ENCODE measurements at places on chromosomes 13 and 19.

GRCh38 chr19:12646551-12646950, 20.0 kb downstream of the MAN2B1 start:
- DNase-seq = no peak

GRCh38 chr13:44439452-44440024, 65.9 kb downstream of the SERP2 start:
- no peak for DNase-seq

DNA sequence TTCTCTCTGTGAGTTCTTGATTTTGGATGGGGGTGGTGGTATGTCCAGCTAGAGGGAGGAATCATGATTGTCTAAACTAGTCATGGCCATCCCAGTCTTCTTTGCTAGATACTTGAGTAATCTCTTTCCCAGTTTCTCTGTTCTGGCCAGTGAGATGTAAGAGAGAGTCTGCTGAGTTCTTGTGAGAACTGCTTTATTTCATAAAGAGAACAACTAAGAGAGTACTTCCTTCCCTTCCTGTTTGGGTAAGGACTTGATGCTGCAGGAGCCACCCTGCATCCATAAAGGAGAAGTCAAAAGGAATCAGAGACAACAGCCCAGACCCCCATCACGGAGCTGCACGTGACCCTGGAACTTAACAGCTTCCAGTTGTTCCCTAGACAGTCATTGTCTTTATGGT, 3.0 kb upstream of the RASL11A start:
- DNase-seq = no peak

GRCh38 chr13:99968521-99969452, 2.8 kb downstream of the ZIC5 start:
- DNase-seq = no peak

GRCh38 chr19:44846455-44847143, 502 bp downstream of the NECTIN2 start:
- DNase-seq = no peak

DNA sequence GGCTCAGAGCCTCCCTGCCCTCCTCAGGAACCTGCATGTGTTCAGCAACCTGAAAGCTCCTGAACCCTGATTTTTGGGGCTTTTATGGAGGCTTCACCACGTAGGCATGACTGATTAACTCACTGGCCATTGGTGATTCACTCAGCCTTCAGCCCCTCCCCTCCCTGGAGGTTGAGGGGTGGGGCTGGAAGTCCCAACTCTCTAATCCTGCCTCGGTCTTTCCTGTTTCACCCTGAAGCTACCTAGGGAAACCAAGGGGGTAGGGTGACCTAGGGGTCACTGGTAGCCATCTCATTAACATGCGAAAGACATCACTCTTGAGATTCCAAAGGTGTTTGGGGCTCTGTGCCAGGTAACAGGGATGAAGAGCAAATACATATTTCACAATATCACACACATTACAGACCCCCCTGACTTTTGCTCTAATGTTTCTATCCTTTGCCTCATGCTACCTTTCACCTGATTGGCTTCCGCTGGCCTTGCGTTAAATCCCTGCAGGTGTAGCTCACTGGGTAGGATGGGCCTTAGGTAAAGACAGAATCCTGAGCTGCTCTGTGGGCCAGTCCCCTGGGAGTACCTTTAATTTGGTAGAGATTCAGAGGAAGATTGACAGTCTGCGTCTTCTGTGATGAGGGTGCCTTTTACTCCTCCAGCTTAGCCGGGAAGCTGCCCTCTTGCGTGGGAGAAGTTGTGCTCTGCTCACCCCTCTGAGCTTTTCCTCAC, 260.6 kb downstream of the ATP8A2 start:
- no peak for DNase-seq

- DNase-seq = no peak
These were observed 5.7 kb downstream of the SHISA7 start for GRCh38 chr19:55437410-55437809.

DNA sequence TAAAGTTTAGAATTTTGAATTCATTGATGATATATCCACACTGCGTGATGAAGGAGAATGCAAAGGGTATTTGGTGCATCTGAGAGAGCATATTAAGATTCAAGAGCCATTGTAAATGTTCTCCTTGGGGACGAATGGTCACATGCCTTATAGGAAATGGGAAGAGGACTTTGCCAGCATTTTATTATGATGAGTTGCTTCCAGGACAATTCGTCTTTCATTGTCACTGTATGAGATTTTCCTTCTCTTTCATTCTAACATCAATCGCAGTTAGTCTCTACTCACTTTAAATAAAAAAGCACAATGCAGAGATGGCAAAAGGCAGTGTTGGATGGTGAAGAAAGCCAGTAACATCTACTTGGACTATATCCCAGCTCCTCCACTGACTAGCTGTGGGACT, 21.4 kb downstream of the WDFY2 start:
- no peak for DNase-seq

DNA sequence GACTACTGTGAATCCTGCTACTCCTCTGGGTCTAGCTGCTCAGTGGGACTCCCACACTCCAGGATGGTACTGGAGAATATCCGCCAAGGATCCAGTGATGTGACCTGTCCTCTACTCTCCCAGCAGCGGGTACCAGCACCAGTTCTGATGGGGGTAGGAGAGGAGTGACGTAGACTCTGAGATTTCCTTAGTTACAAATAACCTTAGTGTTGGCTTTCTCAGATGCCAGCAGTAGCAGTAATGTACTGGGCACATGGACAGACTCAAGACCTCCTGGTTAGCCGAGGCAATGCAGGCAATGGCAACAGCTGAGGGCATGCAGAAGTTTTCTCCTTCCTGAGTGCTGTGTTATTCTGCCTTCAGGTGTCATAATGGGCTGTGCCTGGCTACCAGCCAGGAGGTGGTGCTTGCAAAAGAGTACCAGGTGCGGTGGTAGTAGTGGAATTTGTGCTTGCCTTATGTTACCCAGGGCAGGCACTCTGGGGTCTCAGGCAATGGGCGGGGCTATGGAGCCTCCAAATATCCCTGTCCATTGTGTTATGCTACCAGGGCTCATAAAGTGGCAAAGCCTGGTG, 105.3 kb upstream of the KLF5 start:
- DNase-seq = no peak

DNA sequence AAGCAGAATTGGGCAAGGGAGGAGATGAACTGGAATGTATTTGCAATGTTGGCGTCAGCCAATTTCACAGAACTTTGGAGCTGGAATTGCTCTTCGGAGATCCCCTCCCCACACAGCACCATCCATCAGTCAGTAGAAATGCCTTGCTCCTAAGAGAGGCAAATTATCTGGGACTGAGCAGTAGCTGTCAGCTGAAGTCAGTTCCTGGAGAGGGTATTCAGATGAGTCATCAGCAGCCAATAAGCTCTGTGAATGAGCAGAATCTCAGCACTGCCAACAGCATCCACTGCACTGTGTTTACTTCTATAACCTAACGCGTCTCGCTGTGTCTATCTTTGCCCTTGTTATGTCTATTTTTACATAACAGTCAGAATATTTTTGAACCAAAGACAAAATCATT, 213.7 kb downstream of the SLITRK5 start:
- DNase-seq = no peak

DNA sequence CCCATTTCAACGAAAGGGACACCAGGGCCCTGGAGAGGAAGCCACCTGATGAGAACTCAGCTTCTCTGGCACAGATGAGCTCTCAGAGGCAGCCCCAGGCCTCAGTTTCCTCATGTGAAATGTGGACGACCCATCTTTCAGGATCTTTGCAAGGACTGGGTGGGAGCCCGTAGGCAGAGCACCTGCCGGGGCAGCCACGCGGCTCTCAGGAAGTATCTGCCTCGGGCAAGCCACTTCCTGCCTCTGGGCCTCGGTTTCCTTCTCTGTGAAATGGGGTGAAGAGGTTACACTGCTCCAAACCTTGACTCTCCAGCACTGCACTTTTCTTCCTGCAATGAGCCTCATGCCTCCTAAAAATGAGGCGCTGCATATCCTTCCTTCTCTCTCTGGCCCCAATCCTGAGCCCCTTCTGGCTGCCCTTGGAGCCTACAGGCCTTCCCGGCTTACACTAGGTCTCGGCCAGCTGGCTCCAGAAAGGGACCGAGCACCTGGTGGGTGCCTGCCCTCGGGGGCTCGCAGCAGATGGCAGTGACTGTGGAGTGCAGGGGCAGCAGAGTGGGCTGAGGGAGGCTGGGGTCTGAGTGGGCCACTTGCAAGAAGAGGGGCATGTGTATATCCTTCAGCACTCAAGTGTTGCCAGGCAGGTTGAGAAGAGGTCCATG, 3.5 kb downstream of the SSBP4 start:
- DNase-seq = no peak

- DNase-seq = peak; percentile 29
These were observed 4.6 kb downstream of the SAFB start for GRCh38 chr19:5627395-5627904.
